CD4-positive, alpha-beta T cell treated with Interleukin-17A for 1 hour (primary cell): ENCODE measurements at places on chromosomes 13 and 19.

DNA sequence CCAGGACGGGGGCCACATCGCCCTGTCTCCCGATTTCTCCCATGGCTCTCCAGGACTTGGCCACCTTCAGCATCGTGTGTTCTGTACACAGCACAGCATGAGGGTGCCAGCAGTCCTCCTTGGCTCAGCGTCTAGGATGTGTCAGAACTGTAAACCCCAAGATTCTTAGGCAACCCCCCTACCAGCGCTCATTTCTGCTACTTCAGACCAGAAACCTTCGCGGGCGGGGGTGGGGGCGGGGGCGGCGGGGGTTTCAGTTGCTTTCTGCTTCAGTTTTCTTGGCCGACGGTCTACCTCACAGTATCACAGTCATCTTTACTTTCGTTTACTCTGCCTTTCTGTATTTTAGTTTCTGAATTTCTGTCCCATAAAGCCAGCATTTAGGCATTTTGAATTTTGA lies 82.4 kb downstream of the GGACT start:
- DNase-seq, result peak; percentile 14

DNA sequence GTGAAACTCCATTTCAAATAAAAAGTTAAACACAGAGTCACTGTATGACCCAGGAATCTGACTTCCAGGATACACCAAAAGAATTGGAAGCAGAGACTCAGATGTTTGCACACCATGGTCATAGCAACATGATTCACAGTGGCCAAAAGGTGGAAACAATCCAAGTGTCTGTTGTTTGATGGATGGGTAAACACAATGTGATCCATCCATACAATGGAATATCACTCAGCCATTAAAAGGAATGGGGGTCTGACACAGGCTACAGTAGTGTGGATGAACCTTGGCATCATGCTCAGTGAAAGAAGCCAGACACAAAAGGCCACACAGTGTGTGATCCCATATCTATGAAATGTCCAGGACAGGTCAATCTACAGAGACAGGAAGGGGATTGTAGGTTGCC lies 174.3 kb downstream of the PTPRS start:
- no peak for DNase-seq

GRCh38 chr13:33312861-33313212 lies 27.3 kb upstream of the STARD13 start:
- no peak for DNase-seq

DNA sequence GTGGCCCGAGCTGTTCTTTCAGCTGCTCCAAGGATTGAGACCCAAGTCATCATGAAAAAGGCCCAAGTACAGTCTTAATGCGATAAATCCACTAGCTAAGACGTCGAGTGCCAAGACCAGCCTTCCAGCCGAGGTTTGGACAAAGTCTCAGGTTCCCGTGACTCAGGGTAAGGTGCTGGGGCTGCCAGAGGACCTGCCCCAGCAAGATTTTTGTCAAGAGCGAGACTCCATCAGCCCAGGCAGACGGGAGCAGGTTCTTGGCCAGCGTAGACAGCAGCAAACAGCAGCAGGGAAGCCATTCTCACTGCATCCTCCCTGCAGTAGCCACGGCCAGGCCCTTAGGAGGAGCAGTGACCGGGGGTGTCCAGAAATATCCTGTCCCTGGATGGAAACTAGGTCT lies 3.4 kb downstream of the FEM1A start:
- DNase-seq, result no peak

GRCh38 chr19:9498183-9498902 lies at the start of gene ZNF560:
TSS of gene ZNF560 (minus strand) at chr19:9498616. CDS start at chr19:9475313, 23,303 bp downstream.
- DNase-seq, result no peak

GRCh38 chr13:84430446-84430845 lies 548.2 kb upstream of the SLITRK1 start:
- DNase-seq, result no peak

GRCh38 chr13:23289917-23290357 lies 109.2 kb downstream of the SGCG start:
- no peak for DNase-seq

GRCh38 chr13:92649140-92649813 lies 577.3 kb upstream of the GPC6 start:
- DNase-seq, result no peak

- no peak for DNase-seq
Observed at GRCh38 chr13:24068472-24068871, 92.0 kb upstream of the SPATA13 start.

DNA sequence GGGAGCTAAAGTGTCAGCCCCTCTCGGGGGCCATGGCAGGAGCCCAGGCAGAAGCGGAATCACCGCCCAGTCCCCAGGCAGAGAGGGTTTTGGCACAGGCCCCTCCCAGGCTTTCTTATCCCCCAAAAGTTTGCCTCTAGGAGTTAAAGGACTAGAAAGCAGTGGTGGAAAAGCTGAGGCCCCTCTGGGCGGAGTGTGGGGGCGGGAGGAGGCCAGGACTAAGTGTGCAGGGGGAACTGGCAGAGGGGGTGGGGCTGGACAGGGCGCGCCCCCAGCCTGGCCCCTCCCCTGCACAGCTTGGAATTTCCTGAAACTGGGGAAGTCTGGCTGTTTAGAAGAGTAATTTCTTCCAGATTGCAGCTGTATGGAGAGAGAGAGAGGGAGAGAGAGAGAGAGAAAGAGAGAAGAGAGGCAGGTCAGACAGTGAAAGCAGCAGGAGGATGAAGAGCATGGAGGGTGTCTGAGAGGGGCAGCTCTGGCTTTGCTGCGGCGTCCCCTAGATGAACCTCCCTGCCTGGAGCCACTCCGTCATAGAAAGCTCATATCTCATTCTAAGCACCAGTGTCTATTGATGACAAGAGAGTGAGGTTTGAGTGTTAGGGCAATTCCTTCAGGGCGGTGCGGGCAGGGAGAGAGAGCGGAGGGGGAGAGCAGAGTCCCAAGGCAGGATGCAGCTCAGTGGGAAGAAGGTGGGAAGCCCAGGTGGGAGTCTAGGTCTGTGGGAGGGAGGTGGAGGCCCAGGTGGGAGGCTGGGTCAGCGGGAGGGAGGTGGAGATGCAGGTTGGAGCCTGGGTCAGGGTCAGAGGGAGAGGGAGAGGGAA lies at the start of gene CDC42EP5:
CDC42EP5 (minus strand) TSS at position 226 of the 821 bp plus-strand sequence. CDS start 7,749 bp downstream, outside the sequence.
- no peak for DNase-seq

- DNase-seq, result no peak
Observed at GRCh38 chr13:72689181-72689696, 38.2 kb downstream of the MZT1 start.

DNA sequence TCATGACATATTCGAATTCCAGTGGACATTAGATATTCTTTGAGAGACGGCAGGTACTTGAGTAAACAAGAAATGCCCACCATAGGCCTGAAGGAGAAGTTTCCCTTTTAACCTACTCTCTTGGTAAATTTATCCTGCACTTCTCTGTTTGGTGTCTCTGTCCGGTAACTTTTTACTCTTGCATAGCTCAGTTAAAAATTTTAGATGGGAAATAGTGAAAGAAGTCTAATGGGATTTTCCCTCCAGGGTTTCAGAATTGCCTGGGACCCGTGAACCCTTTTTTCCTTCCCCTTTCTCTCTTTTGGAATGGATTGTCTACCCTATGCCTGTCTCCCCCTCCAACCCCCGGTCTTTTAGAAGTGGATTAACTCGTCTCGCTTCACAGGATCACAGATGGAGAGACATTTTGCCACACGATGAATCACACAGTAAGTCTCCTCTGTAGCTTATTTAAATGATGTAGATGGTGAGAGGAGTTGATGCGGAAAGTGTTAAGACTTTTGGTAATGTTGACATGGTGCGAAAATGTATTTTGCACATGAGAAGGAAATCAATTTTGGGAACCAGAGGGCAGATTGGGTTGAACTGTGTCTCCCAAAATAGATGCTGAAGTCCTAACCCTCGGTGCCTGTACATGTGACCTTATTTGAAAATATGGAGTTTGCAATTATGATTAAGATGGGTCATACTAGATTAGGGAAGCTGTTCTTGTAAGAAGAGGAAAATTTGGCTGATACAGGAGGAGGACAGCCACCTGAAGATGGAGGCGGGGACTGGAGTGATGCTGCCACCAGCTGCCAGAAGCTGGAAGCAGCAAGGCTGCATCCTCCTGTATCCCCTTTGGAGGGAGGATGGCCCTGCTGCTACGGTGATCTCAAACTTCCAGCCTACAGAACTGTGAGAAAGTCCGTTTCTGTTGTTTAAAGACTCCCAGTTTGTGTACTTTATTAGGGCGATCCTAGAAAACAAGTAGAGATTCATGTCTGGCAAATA lies 711 bp upstream of the MIPEP start:
- no peak for DNase-seq

GRCh38 chr19:49231389-49231788 lies 73.8 kb downstream of the TRPM4 start:
- peak; percentile 25 for DNase-seq

DNA sequence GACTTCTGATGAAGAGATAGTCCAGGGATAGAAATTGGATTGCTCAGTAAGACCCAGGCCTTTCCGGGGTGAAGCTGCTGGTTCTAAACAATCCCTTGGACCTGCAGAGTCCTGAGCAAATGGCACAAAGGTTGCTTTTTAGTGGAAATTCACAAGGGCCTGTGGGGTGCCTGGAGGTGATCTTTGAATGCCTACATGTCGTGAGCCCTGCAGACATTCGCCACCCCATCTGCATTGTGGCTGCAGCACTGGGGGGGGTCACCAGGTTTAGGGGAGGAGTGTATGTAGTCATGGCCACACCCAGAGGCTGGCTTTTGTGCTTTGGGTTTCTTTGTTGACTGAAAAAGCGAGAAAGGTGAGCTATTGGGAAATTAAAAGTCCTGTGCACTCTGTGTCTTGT lies 41.4 kb downstream of the SLC7A9 start:
- DNase-seq, result no peak

GRCh38 chr13:66926200-66926850 lies 303.8 kb downstream of the PCDH9 start:
- no peak for DNase-seq

GRCh38 chr13:24680258-24680920 lies at the start of gene ATP12A:
TSS of gene ATP12A (plus strand) at chr13:24680408. CDS start at chr13:24680744, 336 bp downstream.
- peak; percentile 35 for DNase-seq

DNA sequence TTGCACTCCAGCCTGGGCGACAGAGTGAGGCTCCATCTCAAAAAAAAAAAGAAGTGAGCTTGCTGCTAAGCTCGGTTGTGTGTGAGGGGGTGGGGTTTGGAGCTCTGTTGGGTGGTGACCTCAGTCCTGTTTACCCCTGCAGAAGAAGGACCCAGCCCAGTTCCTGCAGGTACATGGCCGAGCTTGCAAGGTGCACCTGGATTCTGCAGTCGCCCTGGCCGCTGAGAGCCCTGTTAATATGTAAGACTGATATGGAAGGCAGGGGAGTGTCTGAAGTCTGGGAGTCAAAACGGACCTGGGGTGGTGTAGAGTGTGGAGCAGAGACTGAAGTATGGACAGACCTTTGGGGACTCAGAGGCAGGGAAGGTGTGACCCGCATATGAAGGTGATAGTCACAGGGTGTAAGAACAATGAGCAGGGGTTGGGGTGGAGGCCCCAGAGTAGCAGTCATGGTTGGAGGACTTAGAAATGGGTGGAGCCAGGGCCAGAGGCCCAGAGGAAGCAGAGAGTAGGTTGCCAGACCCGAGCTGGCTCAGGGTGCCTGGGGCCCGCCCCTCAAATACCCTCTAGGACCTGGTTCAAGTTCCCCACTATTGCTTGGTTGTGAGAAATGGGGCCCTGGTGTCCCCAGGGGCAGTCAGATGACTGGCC lies 13.2 kb downstream of the CLASRP start:
- no peak for DNase-seq
